ENCODE measurements at places on chromosomes 16 and 17.

- DNase-seq = no peak
Observed at GRCh38 chr17:3974138-3974687, 10.0 kb upstream of the ATP2A3 start.

- DNase-seq = no peak
Observed at GRCh38 chr17:46930051-46930450, 7.1 kb downstream of the GOSR2 start.

DNA sequence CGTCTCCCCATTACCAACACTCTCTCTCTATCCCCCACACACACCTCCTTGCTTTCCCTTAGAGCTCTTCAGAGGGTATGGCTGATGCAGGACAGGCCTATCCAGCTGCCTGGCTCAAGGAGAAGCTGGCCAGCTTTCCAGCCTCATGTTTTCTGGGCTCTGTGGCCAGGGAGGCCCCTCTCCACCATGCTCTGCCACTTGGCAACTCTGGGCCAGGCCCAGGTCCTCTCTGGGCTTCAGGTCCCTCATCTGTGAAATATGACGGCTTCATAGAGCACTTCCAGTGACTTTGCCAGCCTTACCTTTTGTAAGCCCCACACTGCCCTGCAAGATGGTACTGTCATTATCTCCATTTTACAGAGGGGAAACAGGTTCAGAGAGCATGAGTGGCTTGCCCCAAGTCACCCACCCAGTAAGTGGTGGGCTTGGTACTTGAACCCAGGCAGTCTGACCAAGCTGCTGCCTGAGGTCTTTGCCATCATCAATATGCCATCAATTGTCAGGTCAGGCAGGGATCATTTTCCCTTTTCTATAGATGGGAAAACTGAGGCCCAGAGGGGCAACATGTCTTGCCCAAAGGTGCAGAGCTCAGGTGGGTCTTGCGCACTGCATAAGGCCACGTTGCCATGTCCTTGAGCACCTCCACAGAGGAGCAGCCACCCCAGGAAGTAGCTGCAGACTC lies 548 bp upstream of the ADGRG5 start:
- DNase-seq = no peak

GRCh38 chr17:30172560-30172959 lies 55.9 kb downstream of the NSRP1 start:
- DNase-seq = no peak

GRCh38 chr16:10613785-10614485 lies 33.5 kb upstream of the EMP2 start:
- DNase-seq = no peak

- DNase-seq = no peak
Observed at GRCh38 chr16:58732545-58733247, 1.4 kb downstream of the GOT2 start.

GRCh38 chr17:40559954-40560591 lies 5.2 kb downstream of the CCR7 start:
- peak; percentile 82 for DNase-seq

DNA sequence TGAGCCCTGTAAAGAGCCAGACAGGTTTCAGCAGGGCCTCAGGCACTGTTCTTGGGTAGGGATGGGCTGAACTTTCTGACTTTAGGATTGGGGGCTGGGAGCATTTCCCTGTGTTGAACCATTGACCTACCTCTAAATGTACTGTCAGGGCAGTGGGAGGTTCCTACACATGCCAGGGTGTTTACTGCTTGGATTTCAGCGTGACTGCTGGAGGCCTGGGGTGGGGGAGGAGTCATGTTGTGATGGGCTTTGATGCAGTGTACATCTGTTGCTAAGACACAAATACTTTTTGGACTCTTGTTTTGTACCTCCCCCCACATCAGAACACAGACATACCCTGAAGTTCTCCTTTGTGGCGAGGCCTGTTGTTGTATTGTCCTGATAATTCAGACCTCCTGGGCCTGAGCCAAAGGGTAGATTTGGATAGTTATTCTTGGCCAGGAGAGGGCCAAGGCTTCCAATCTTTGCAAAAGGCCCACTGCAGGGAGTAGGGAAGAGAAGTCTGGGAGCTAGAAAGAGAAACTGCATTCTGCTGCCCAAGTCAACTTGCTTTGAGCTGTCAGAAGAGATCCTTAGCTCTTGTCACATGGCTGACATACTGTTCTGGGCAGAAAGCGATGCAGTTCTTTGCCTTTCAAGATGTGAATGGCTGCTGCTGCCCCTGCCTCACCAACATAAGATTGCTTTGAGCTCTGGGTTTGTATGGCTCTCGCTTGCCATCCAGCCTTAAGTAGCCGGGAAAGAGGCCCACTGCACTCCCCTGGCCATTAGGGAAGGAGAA lies 3.7 kb downstream of the NFE2L1 start:
- DNase-seq = no peak

GRCh38 chr17:82837586-82838320 lies 2.1 kb downstream of the ZNF750 start:
- no peak for DNase-seq

- no peak for DNase-seq
Observed at GRCh38 chr17:74819801-74820436, 39.8 kb downstream of the GRIN2C start.

DNA sequence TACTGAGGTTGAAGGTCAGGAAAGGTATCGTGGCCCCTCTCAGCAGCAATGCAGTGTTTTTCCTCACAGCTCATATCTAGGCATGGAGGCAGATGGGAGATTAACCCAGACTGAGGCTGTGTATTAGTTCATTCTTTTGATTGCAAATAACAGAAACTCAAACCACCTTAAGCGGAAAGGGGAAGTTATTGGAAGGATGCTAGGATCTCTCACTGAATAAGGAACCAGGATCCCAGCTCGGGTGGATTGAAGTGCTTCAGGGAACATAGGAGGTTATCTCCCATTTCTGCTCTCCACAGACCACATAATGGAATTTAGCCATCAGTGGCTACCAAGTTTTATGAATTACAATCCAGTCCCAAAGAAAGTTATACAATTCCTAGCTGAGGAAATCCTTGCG lies 8.2 kb downstream of the ZNF689 start:
- DNase-seq = no peak

DNA sequence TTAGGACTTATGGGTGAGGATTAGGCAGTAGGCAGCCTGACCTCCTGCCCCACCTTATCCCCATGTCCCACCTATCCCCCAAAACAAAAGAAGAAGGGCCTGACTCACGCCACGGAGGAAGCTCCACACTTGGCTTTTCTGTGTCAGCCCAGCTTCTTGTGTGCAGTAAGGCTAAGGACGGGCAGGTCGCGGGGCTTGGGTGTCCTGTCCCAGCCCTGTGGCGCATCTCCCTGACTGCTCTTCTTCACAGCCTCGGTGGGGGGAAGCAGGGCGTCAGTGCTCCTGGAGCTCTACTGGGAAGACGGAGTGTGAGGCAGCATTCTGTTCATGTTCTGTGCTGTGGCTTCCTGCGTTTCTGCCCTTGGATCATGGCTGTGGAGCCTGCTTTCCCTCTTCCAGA lies 34.6 kb upstream of the ALDH3A2 start:
- DNase-seq = no peak

DNA sequence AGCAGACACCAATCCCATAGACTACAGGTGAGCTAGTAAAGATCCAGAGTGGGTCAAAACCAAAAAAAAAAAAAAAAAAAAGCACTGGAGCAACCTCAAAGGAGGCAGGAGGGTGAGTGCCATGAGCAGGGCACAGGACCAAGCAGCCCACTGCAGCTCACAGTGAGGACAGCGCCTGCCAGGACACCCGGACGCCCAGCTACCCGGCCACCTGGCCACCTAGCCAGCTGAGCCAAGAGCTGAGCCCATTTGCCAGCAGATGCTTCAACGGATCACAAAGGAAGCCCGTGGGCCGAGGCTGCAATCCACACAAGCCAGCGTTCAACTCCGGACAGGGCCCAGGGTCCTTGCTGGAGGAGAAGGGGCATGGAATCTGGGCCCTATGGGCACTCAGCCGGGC lies 15.1 kb downstream of the AXIN1 start:
- DNase-seq = no peak

- no peak for DNase-seq
Observed at GRCh38 chr16:47059991-47060390, 83.8 kb downstream of the NETO2 start.

DNA sequence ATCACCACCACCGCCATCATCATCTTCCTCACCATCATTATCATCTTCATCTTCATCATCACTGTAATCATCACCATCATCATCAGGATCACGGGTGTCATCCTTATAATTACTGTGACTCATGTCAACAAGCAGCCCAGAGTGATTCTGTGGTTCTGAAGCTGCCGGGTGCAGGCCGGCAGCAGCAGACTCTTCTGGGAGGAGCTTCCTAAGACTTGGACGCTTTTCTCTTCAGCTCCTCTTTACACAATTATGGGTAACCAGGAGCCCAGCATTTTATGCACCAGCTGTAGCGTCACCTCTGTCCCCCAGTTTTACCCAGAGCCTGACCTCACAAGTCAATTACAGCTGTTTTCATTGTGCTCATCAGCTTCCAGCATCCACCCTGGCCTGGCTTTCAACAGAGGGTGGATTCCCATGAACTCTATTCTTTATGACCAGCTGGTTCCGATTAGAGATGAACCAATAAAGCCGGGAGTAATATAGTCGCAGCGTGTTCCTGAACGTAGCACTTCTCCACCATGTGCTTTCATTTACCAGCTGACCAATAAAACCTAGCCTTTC lies 275.8 kb downstream of the FOXL1 start:
- DNase-seq = no peak

DNA sequence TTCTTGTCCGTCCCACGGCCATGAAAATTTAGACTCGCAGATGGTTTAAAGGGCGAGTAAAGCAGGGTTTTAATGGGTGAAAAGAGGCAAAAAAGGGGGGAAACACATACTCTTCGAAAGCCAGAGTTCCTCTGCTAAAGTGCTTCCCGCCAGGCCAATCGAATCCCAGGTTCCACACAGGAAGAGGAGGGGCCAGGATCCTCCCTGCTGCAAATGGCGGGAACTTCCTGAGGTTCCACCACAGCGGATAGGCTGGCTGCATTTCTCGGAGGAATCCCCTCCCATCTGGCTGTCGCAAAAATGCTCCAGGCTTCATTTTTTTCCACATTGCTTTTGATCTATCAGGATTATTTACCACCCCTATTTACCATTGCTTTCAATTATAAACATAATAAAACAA lies 670.1 kb upstream of the CA10 start:
- DNase-seq = no peak

DNA sequence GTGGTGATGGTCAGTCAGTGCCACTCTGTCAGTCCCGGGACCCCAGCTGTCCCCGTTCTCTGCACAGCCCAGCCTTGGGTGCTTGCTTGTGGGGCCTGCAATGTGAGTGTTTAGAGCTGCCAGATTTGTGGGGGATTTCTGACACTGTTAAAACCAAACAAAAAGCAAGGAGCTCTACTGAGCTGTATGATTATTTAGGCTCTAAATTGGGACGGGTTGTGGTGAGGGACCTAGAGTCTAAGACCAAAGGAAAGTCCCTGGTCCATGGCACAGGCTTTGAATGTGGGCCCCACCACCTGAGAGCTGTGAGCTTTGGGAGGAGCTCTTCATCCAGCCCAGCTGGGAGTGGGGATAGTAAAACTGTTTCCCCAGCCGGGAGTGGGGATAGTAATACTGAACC lies 63.3 kb downstream of the KSR1 start:
- no peak for DNase-seq

DNA sequence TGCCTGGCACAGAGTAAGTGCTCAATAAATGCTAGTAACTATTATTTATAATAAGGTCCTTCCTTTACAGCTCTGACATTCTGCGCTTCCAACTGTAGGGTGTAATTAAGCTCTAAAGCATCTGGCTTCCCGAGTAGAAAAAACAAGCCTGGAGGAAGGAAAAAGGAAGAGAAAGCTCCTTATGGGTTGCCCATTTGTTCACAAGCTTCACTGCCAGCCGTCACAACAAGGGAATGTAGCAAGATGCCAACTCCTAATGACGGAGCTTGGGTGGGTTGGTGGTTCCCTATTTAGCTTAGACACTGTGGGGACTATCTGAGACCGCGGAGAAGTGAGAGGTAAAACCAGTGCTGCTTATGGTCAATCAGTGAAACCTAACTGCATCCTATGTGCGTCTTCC lies 7.3 kb upstream of the RPRML start:
- DNase-seq = no peak

DNA sequence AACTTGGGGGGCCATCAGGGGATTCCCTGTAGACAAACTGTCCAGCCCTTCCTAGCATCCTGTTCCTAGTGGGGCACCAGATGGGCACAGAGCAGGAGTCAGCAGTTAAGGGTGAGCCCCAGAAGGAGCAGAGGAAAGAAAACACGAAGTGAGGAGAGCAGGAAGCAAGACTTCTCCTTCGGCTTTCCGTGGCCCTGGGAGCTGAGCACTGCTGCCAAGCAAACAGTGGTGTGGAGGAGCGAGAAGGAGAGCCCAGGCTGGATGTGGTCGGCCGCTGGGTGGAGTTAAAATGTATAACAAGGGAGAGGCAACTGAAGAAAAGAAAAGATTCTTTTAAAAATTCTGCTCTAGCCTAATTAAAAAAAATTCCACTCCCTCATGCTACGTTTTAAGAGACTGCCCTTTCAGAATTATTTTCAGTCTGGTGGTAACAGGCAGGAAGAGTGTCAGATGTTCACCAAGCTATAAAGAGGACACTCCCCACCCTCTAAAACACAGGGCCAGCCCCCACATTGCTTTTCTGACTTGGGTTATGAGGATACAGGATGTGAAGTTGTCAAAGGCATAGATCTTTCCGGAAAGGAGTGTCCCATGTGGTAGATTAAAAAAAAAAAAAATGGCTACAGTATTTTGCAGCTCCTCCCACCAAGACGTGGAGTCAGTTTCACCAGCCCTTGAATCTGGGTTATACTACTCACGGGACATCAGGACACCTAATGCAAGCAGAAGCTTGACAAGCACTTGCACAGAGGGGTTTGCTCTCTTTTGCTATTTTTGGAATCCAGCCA lies 74.9 kb upstream of the ZFHX3 start:
- peak; percentile 6 for DNase-seq

- no peak for DNase-seq
Observed at GRCh38 chr17:46972346-46972745, 6.7 kb downstream of the RPRML start.

- DNase-seq = no peak
Observed at GRCh38 chr17:45137561-45138305, 2.2 kb downstream of the ACBD4 start.

- no peak for DNase-seq
Observed at GRCh38 chr16:54284931-54285413, 1.6 kb downstream of the IRX3 start.

DNA sequence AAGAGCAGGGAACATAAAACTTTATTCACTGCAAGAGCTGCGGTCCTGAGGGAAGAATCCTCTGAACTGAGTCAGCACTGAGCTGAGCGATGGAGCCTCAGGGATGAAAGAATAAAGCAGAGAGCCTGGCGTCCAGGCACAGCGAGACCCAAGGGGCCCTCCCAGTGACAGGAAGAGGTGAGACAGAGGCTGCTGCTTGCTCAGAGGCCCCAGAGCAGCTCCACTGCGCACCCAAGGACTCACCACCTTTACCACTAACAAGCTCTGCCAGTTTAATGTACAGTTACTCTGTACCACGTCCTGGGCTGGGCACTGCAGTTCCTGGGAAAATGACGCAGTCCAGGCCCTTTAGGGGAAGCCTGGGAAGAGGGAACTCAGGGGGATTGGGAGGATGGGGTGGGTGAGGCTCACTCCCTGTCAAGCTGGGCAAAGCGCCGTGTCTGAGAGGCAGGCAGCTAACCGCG lies 5.6 kb downstream of the GFAP start:
- no peak for DNase-seq

All from T-cell (primary cell).